ENCODE measurements at places on chromosomes 2 and 18. TPM values are rescaled to one million over a fixed set of nuclear protein-coding genes. Genes with fewer than 3 reads are reported as not detected.
A peak's percentile ranks its signal among the peaks of the same experiment; 100 is the strongest.

Gene KIF1A
- total RNA-seq = 4.1 TPM

Gene CROCC2
- total RNA-seq = not detected

Gene VWC2L
- total RNA-seq = not detected

GRCh38 chr18:74654638-74655037 lies 57.0 kb downstream of the ZNF407 start:
- DNase-seq = peak; percentile 7

- DNase-seq = no peak
These were observed 120.5 kb downstream of the ZFP36L2 start for GRCh38 chr2:43105586-43106558.

GRCh38 chr2:34848691-34849090 lies 1249.6 kb upstream of the FAM98A start:
- no peak for DNase-seq

- no peak for DNase-seq
These were observed 38.3 kb downstream of the TNS1 start for GRCh38 chr2:217964275-217965161.

- peak; percentile 25 for DNase-seq
These were observed 7.4 kb downstream of the NFATC1 start for GRCh38 chr18:79402977-79403722.

DNA sequence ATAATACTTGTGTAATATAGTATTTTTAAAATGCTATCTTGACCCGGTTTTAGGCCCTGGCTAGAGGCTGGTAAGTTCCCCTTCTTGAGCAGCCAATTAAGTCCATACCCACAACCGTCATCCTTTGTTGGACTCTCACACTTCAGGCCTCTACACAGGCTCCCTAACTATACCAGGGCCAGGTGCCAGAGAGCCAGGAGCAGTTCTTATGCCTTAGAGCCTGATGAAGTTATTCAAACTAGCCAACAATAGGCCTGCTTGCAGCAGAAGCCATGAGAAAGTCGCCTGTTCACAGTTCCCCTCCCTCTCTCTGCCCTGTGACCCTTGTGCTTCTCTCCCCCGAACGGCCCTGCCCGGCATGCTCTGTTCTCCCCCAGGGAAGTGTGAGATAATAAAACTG lies 454.2 kb upstream of the KLHL29 start:
- no peak for DNase-seq
